ENCODE measurements at places on chromosomes 7 and 10.

- no peak for DNase-seq
These were observed 32.3 kb upstream of the IL6 start for GRCh38 chr7:22694597-22695207.

- no peak for DNase-seq
These were observed 54.9 kb downstream of the LRGUK start for GRCh38 chr7:134182078-134182477.

- no peak for DNase-seq
These were observed 168.1 kb downstream of the CCDC3 start for GRCh38 chr10:12833451-12833850.

DNA sequence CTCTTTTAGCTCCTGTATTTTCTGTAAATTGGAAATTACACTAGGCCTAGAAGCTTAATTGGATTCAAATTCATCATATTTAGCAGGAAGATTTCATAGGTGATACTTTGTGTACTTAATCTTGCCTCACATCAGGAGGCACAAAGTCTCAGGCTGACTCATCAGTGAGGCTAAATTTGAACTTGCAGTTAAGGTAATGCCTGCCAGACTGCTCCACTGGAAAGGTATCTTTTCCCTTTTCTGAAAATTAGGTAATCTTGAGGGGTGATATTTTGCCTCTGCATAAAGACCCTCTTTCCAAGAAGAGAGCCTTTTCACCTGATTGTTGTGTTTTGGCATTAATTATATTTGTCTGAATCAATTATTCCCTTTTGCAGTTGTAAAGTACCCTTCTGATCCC, 14.6 kb downstream of the PPIA start:
- no peak for DNase-seq

GRCh38 chr10:77165445-77166208, 472.0 kb downstream of the KCNMA1 start:
- no peak for DNase-seq

- no peak for DNase-seq
These were observed 30.2 kb upstream of the IKZF1 start for GRCh38 chr7:50274361-50274760.

DNA sequence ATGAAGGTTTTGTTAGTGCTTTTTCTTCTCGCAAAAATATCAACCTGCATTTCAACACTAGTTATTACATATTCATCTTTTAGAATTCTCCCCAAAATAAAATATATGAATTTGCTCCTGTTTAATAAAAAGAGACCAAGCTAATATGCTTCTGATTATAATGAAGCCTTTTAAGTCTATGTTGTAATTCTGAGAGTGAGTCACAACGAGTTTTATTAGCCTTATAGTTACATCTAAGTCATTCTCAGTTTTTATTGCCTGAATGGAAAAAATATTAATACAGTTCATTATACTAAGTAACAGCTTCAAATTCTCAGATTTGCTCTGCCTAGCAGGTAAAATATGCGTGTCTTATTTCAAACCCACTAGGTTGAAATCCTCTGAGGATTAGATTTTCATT, 152.4 kb upstream of the CELF2 start:
- no peak for DNase-seq

Data from T-helper 1 cell (primary cell).